ENCODE measurements at places on chromosomes 13 and 19. TPM values are rescaled to one million over a fixed set of nuclear protein-coding genes. Genes with fewer than 3 reads are reported as not detected.

FBXO27 gene
- total RNA-seq, result 0.86 TPM

NLRP11 gene
- total RNA-seq, result not detected

SNRPA gene
- total RNA-seq, result 201 TPM

WDR88 gene
- not detected for total RNA-seq

CACNG7 gene
- total RNA-seq, result not detected

SDHAF1 gene
- total RNA-seq, result 24.0 TPM

ZNF560 gene
- 0.96 TPM for total RNA-seq

ZNF835 gene
- 1.3 TPM for total RNA-seq

ZNF549 gene
- 6.8 TPM for total RNA-seq

GRCh38 chr19:35293363-35293739 lies 1.4 kb downstream of the MAG start:
- no peak for DNase-seq

DNA sequence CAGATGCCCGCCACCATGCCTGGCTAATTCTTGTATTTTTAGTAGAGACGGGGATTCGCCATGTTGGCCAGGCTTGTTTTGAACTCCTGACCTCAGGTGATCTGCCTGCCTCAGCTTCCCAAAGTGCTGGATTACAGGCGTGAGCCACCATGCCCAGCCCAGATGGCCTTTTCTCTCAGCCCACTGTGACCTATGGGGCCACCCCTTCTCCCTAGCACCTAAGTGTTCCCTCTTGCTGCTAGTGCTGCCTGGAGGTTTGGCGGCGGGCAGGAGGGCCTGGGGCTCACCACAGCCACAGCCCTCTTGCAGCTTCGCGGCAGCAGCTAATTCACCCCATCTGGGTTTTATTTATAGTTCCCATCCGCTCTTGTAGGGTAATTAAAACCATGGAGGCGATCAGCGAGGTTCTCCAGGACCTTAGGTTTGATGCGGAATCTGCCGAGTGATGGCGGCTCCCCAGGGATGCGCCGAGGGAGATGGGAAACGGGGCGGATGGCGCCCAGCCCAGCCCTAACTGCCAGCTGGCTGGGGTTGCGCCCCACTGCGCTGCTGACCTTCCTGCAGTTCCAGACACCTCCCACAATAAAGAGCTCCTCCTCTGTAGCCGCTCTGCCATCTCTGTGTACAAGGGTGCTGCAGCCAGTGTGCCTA lies 3.3 kb downstream of the REX1BD start:
- no peak for DNase-seq

DNA sequence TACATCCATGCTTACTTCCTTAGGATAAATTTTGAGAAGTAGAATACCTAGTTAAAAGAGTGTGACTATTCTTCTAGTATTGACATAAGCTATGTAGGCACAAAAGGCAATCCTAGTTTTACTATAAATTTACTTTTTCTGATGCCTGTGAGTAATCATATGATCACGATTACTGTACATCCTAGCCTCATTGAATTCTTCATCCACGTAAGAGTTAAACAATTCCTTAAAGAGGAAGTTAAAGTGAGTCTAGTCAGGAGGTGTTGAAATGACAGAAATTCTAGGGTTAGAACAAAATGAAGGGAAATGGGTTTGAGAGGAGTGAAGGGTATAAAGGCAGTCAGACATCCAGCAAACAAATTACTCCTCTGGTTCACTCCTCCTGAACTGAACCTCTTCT lies at the start of gene ACOD1:
TSS of gene ACOD1 (plus strand) at position 363 of the 400 bp plus-strand sequence. CDS start 48 bp downstream, outside the sequence.
- DNase-seq, result no peak

GRCh38 chr13:32001154-32001768 lies 30.3 kb upstream of the FRY start:
- no peak for DNase-seq

- DNase-seq, result no peak
Observed at GRCh38 chr13:27493981-27494380, 43.6 kb upstream of the MTIF3 start.

GRCh38 chr19:49981603-49982593 lies 20.9 kb upstream of the SIGLEC11 start:
- no peak for DNase-seq

DNA sequence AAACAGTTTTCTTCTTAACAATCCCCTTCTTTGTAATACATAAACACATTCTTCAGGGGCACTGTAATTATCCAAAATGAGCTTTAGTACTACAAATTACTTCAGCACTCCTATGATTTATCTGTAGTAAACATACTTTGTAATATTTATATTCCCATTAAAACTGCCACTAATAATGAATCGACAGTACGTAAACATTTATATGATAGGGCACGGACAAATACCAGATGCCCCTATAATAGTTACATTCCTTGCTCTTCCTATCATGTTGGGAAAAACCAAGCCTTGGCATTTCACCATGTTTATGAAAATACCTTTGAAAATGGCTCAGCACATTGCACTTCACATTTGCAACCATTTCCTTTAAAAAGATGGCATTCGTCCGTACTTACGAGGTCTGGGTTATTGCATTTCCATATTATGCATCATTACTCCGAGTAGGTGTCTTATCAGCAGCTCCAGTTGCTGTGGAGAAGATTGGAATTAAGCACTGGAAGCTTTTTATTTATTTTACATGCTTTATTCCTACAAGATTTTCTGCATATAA lies 1043.4 kb downstream of the DIAPH3 start:
- DNase-seq, result no peak

- no peak for DNase-seq
Observed at GRCh38 chr13:45412274-45413049, 5.7 kb downstream of the SLC25A30 start.

DNA sequence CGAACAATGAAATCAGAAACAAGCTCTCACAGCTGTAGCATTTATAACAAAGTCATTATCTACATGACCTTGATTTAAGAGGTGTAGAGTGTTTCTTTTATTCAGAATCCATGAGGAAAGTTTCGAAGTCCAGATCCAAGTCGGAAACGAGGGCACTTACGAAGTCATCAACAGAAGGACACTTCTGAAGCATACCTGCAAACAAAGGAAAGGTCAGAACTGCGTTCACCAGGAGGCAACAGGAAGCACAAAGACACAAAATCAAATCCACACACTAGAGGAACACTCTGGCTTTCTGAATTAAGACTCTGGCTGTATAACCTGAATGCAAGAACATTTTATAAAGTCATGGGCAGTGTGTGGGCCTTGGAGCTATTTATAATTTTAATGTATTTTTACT lies 158.9 kb downstream of the MIPEP start:
- DNase-seq, result no peak

- no peak for DNase-seq
Observed at GRCh38 chr13:111938741-111939665, 127.9 kb upstream of the SOX1 start.

GRCh38 chr19:40023969-40024368 lies 27.1 kb downstream of the ZNF546 start:
- no peak for DNase-seq

GRCh38 chr13:39419876-39420275 lies 183.1 kb downstream of the LHFPL6 start:
- DNase-seq, result no peak

- DNase-seq, result no peak
Observed at GRCh38 chr13:47553329-47553977, 447.6 kb downstream of the SUCLA2 start.

Measured in activated T-cell treated with anti-CD3 and anti-CD28 coated beads, Interleukin-2, amount 50 U/mL, for 72 hours (primary cell).